EL (cell line): ENCODE measurements at places on chromosomes 13 and 19.

DNA sequence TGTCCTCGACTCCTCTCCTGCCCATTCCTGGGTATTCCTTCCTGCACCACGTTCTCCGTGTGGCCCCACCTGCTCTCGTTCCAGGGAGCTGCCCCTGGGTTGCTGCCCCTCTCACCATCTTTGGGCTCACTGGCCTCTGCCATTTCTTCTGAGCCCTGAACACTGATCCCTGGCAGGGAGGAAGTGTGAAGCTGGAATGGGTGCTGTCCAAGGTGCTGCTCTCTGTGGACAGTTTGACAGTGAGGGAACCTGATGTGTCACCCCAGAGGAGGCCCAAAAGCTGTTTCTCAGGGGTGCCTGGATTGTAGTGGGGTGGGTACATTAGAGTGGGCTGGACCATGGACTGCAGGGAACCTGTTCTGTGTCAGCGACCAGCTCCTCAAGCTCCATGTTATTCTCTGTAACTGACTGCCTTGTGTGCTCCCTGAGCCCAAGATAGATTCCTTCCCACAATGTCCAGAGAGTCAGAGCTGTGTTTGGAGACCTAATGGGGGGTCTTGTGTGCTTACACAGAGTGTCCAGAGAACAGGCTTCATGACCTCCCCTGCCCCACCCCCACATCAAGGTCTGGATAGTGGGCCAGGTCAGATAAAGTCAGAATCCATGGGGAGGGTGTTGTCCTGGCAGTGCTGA, 7.2 kb upstream of the CEACAM8 start:
- DNase-seq, result peak; percentile 44

- DNase-seq, result no peak
Observed at GRCh38 chr13:83815598-83815997, 66.7 kb downstream of the SLITRK1 start.

DNA sequence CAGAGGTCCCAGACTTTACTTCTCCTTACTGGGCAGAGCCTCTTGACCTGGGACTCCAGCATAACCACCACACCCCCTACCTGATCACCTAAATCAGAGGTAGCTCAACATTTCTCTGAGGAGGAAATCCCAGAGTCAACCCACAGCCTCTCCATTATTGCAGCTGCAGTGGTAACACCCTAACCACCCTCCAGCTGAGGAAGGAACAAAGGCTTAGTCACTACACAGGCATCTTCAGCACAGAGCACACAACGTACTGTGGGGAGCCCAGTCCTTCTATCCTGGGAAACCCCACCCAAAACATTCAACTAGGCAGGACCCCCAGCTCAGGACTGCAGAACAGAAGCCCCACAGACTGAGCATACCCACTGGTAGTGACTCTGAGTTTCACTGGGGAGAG, 824.7 kb upstream of the SLITRK5 start:
- no peak for DNase-seq

DNA sequence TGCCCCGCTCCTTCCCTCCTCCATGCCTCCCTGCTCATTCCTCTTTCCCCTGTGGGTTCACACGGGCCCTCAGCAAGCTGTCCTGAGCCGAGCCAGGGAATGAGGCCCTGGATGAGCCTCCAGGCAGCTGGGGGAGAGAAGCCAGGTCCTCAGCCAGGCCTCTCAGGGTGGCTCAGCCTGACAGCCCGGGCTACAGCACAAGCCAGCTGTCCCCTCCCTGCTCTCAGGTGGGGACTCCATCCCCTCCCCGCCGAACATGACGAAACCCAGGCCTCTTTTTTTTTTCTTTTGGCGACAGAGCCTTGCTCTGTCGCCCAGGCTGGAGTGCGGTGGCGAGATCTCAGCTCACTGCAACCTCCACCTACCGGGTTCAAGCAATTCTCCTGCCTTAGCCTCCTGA, 40.0 kb upstream of the MATK start:
- no peak for DNase-seq

DNA sequence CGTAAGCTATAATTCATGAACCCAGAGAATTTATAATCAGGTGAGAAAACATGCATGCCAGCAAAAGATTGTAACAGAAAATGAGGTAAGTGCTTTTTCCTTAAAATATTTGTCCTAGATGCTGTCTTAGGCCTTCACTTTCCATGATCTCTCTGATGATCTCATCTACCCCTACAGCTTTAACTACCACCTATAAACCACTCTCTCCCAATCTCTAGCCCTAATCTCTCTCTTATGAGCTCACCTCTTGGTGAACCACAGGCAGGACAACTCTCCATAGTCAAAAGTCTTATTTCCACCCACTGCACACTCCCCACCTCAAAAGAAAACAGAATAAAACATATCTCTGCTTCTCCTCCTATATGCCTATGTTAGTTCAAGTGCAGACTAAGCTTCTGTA, 137.1 kb downstream of the SLC7A1 start:
- DNase-seq, result no peak

DNA sequence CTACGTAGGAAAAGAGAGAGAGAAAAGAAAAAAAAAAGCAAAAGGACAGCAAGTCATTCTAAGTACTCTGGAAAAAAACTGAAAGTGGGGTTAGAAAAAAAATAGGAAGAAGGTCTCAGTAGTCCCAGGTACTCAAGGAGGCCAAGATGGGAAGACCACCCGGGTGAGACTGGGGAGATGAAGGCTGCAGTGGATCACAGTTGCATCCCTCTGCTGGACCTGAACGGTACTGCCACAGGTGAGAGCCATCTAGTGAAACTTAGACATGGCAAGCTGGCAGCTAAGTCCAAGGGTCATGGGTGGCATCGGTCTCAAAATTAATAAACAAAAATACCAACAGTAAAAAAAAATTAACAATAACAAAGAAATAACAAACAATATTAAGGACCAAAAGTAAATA, 41.0 kb upstream of the ZNF91 start:
- DNase-seq, result no peak

- no peak for DNase-seq
Observed at GRCh38 chr19:46717716-46718143, 816 bp upstream of the PRKD2 start.

GRCh38 chr19:35766571-35767104, 8.7 kb downstream of the PROSER3 start:
- no peak for DNase-seq

DNA sequence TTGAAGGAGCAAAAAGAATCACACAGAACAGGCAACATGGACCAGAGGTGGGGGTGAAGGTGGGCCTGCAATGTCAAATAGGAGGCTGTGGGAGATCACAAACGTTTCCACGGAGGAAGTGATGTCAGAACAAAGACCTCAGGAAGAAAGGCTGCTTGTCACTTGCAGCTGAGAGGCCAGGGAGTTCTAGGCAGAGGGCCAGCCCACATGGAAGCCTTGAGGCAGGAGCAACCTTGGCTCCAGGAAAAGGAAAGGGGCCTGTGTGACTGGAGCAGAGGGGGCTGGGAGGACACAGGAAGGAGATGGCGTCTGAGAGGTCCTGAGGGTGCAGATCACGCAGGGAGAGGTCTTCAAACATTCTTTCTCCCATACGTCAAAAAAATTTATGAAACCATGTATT, 16.3 kb downstream of the ZNF160 start:
- DNase-seq, result peak; percentile 87

DNA sequence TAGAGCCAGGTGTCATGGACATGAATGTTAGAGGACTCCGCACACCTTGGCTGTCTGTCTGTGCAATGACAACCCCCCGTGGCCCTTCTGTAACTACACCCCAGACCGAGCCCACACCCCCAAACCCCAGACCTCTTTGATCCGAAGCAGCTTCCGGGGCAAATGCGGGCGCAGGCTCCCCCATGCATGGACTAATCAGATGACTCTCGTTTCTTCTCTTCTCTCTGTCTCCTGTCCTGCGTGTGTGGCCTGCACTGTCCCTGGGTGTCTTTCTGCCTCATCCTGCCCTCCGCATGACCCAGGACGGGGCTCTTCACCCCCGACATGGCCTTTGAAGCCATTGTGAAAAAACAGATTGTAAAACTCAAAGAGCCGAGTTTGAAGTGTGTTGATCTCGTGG, 38.9 kb downstream of the TMED1 start:
- DNase-seq, result no peak

- DNase-seq, result peak; percentile 74
Observed at GRCh38 chr13:110442930-110443621, 118.4 kb downstream of the RAB20 start.

- no peak for DNase-seq
Observed at GRCh38 chr19:30062907-30063649, 121.0 kb downstream of the URI1 start.

DNA sequence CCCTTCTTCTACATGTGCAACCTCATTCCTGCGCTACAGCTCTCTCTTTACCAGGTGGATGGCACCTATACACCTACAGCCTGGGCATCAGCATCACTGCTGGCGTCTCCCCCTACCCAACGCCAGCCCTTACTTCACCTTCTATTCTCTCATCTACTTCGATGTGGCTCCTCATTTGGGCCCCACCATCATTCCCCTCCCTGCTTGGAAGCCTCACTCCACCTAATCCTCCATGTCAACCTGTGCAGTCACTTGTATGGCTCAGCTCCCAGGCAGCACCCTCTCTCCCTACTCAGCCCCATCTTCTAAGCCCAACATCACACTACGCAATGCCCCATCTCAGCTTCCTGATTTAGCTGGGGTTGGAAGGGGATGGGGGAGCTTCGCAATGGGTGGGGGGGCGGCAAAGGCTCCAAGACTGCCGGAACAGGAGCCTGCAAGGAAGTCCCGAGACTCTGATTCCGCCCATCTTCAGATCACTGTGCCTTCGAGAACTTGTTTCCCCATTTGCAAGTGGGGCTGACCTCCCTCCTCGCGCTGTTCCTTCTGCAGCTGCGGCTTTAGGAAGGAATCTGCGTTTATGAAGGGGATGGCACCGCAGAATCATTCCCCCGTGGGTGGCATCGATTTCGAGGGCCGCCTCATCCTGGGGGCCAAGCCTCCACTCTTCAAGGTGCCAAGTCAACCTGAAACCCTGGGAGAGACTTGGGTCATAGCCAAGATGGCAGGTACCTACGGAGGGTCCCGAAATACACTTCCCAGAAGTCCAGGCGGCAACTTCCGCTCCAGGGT, 913 bp downstream of the MZF1 start:
- no peak for DNase-seq

DNA sequence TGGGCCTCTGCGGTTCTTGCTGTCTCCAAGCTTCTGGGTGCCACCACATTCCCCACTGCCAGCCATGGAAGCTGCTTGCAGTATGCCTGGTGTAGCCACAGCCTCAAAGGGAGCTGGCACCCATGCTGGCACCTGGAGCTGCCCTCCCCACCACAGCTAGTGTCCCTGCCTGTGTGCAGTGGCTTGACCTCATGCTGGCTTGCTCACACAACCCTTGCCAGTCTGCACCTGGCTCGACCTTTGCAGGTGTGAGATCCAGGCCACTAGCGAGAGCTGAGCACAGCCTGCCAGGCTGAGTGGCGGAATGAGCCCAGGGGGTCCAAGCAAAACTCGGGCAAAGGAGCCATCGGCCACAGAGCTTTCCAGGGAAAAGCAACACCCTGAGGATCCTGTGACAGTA, 236.7 kb upstream of the CSNK1A1L start:
- no peak for DNase-seq

GRCh38 chr19:33997690-33998089, 174.6 kb upstream of the LSM14A start:
- no peak for DNase-seq

DNA sequence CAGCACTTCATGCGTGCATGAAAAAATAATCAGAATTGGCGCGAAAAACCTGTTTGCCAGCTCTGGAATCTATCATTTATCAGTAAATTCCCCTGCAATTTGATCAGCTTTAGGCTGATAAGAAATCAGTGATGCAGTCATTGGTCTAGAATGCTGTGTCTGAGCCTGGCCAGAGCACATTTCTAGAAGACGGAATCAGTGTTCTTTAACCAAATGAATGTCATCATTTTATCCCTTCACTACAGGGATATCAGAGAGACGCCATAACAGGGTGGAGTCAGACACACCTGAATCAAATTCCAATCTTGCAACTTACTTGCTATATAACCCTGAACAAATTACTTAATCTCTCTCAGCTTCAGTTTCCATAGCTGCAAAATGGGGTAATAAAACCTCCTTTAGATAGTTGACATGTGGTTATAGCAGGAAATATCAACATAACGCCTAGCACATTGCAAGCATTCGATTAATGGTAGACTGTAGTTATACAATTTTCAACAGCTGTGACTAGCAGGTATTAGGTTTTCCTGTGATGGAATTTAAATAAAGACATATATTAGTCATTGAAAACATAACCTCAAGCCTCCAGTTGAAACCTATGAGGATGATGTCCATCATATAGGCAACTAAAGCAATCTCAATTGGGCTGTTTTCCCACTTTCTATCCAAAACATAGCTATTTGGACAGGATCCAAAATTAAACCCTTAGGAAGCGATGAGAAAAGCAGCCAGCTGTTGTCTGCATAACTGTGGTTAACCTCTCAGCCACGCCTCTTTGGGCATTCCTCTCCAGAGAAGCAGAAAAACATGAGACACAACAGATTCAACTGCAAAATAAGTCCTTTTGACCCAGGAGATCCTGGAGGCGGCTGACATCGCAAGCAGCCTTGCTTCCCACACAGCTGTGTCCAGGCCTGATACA, 51.6 kb upstream of the UBL3 start:
- DNase-seq, result peak; percentile 94

GRCh38 chr19:16497042-16497441, 848 bp downstream of the C19orf44 start:
- DNase-seq, result no peak

DNA sequence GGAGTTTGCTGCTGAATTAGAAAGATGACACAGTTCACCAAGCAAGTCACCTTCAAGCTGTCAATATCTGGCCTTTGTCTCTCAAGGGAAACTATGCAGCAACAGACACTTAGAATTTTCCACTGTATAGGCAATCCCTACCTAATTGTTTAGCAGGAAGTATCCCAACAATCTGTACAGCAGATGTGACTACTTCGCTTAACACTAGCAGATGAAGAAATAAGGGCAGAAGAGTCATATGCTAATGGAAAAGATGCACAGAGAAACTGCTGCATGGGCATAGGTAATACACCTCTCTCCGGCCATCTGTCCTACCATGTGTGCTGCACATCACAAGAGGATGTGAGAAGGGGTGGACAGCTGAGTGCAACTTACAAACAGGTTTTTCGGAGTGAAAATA, 851.2 kb downstream of the PCDH9 start:
- DNase-seq, result no peak

GRCh38 chr19:48394331-48395169, 1.1 kb downstream of the GRIN2D start:
- no peak for DNase-seq

GRCh38 chr13:84569366-84569765, 687.1 kb upstream of the SLITRK1 start:
- DNase-seq, result no peak

- no peak for DNase-seq
Observed at GRCh38 chr13:49604570-49604969, 19.2 kb upstream of the RCBTB1 start.

- DNase-seq, result no peak
Observed at GRCh38 chr19:7940841-7941240, 2.6 kb downstream of the TIMM44 start.
